Upper lobe of left lung (tissue), 6 donors: ENCODE measurements at places on chromosomes 12 and 14. TPM values are rescaled to one million over a fixed set of nuclear protein-coding genes. Genes with fewer than 3 reads are reported as not detected.

KRT73 gene
- total RNA-seq, result 0.15 TPM

DNA sequence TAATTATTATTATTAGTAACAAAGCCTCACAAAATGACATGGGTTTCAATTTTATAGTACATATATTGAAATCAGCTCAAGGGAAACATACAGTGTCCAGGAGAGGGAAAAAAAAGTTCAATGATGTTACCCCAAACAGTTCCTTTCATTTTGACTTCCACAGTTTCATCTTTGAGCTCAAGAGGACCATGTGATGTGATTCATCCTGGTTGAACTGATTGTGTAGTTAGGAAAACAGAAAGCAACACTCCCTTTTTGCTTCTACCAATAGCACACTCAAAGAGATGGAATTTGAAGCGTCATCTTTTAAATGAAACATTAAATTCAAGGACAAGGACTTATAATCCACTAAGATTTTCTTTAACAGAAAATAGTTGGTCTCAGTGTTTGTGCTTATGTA lies 461.0 kb downstream of the FOXG1 start:
- no peak for DNase-seq

DNA sequence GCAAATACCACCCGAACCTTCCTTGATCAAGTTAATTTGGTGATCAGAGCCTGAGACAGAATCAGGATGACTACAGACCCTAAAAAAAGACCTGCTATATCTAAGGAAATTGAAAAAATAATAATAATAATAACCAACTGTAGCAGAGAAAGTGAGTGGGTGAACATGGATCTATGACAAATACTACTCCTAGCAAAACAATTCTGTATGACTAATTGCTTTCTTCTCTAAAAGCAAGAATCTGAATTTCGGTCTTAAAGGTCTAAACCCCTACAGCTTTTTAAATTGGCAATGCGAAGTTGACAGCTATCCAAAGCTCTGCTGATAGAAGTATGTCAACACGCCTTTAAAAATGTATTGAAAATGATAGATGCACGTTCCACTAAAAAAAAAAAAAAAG lies 102.2 kb downstream of the PRKAB1 start:
- no peak for DNase-seq

GRCh38 chr12:72717036-72717435 lies 444.9 kb downstream of the TRHDE start:
- DNase-seq, result no peak

DNA sequence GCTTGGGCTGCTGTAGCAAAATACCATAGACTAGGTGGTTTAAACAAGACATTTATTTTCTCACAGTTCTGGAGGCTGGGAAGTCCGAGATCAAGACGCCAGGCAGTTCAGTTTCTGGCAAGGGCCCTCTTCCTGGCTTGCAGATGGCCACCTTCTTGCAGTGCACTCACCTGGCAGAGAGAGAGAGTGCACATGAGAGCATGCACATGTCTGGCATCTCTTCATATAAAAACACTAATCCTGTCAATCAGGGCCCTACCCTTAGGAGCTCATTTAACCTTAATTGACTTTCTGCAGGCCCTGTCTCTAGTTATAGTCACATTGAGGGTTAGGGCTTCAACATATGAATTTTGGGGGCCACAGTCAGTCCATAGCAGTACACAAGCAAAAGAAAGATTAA lies 12.4 kb upstream of the EVL start:
- DNase-seq, result no peak

DNA sequence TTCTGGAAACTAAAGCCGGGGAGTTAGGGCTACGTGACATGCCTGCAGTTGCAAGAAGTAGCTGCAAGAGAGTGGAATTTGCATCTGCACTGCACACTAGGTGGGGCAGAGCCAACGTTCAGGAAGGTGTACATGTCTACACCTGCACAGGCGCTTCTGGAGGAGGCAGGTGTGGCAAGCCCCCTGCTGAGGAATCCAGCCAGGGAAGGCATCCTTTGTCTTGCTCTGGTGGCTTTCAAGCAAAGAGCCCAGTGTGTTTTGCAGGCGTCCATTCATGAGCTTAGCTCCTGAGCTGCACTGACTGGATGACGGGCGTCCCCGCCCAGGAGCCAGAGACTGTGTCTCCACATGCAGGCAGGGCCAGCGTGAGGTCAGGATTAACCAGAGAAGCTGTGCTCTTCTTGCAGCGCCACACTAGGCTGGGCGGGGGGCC lies 116.3 kb downstream of the ZFP36L1 start:
- DNase-seq, result no peak

DNA sequence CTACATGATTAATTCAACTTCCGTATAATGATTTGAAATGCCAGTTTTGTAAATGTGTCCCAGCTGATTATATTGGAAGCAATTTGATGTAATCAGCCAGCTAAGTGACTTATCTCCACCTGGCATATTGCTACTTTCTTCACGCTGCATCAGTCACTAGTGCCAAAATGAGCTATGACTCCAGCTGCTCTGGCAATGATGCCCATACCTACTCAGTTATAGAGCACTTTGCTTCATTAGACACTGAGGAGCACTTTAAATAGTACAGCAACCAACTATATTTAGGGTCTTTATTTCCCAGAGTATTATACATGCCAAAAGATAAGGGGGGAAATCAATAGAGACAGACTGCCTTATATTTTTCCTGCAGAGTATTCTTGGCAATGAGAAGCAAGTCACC lies 67.9 kb upstream of the LIN7A start:
- no peak for DNase-seq

DNA sequence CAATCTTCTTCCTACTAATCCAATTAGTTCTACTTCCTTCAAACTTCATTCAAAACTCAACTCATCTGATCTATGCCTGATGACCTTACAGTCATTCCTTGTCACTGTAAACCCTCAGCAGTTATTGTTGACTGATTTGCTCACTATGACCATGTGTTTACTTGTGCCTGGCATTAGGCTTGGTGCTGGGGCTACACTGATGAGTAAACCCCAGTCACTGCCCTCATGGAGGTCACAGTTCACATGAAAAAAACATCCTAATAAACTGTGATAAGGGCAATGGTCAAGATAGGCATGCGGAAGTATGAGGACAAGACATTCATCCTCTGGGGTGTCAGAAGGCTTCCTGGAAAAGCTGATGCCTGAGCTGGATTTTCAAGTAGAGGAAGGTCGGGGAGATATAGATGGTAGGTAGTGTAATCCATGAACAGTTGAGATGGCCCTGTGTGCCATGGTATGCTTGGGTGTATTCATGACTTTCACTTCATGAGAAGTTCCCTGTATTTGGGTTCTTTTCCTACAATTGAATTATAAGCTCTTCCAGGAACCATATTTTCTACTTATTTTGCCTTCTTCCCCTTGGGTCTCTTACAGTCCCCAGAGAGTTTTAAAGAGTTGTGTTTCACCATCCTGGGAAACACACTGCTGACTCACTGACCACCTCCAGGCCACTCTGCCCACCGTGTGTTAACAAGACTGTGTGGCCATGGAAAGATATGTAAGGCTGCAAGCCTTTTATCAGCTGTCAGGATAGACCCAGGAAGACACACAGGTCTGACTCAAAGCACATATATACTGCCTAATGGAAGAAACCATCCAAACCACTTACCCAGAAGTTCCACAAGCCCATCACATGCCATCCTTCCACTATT lies 38.7 kb upstream of the DUSP6 start:
- no peak for DNase-seq
